ENCODE measurements at places on chromosomes 7 and 10. TPM values are rescaled to one million over a fixed set of nuclear protein-coding genes. Genes with fewer than 3 reads are reported as not detected.
A peak's percentile ranks its signal among the peaks of the same experiment; 100 is the strongest.

GRCh38 chr10:44723082-44723481 lies 188.1 kb upstream of the TMEM72 start:
- no peak for DNase-seq

DNA sequence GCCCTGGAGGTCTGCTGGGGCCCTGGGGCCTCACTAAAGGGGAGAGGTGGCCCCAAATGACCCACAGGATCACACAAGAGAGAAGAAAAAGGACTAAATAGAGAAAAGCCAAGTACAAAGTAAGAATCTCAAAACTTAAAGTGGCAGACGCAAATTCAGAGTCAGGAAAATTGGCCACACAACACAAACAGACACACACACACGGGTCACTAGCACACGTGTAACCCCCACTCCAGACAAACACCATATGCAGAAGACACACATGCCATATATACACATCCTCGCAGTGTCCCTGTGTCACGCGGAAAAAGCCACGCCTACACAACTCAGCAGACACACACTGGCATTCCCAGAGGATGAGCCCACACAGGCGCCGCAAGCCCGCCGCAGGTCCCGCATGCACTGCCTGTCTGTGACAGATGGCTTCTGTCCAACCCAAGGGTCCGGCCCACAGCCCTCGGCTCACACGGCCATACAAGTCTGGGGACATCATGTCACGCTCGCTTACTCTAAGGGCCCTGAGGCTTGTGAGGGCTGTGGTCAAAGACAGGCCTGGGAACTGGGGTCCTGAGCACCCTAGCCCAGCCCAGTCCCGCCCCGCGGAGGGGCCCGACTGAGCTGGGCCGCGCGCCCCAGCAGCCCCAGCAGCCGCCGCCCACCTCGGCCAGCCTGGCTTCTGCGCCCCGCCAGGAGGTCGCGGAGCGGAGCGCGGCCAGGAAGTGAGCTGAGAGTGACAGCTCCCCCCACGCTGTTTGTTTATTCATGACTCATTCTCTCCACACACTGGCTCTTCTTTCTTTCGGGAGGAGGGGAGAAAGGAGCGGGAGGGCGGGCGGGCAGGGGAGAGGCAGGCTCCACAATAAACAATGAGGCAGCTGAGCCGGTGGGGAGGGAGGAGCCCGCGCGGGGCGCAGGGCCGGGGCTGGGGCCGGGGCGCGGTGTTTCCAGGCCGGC lies 95.5 kb upstream of the ZMIZ1 start:
- peak; percentile 95 for DNase-seq

DNA sequence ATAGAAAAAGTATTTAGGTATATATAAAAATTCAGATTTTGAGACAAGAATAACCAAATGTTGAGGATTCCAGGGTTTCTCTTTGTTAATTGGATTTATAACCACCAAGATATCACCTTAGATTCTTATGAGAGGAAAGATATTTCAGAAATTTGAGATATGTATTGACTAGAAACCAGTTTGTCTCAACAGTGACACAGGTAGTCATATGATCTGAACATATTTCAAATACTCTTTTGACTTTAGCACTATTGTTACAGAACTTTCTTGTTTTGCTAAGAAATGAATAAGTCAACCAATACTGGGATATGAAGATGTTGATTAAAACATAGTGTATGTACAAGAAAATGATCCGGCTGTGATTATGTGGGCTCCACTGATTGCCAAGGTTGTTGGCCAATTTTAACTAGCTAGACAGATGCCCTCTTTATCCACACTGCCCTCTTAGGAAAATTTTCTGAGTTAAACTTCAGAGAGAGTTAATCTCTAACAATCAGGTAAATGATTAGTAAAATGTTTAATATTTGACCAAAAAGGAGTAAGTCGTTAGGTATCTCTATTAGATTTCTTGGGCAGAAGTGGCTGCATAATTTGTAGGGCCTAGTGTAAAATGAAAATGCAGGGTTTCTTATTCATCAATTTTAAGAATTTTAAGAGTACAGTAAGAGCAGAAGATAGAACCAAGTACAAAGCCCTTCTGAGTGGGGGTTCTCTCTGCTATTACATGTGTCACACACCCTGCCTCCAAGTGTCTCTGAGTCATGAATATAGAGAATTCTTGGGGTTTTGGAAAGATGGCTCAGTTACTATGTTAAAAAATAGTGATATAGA lies 376.0 kb downstream of the TFEC start:
- DNase-seq, result no peak

GRCh38 chr7:128829391-128830166 lies 627 bp upstream of the FLNC start:
- peak; percentile 59 for DNase-seq

- DNase-seq, result no peak
These were observed 886.1 kb downstream of the SORCS1 start for GRCh38 chr10:106278383-106278782.

DNA sequence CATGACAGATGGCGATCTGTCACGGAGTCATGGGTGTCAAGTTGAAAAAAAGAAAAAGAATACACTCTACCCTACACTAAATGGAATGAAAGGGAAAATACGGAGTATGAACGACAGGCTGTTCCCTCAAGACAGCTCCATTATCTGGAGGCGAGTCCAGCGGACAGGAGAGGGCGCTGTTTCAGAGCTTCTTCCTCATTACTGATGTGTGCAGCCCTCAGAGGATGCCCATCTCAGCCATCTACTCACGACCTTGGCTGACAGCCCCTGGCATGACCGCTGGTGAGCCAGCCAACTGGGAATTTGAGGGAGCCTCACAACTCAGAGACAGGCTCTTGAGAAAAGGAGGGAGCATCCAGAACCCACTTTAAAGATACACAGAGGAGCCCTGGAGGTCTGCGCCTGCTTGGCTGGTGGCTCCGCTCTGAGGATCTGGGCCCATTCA lies 49.6 kb upstream of the SMNDC1 start:
- peak; percentile 49 for DNase-seq

GRCh38 chr10:19749185-19749729 lies 67.0 kb upstream of the PLXDC2 start:
- DNase-seq, result no peak

GRCh38 chr10:102406815-102407214 lies 11.3 kb downstream of the NFKB2 start:
- DNase-seq, result no peak

DNA sequence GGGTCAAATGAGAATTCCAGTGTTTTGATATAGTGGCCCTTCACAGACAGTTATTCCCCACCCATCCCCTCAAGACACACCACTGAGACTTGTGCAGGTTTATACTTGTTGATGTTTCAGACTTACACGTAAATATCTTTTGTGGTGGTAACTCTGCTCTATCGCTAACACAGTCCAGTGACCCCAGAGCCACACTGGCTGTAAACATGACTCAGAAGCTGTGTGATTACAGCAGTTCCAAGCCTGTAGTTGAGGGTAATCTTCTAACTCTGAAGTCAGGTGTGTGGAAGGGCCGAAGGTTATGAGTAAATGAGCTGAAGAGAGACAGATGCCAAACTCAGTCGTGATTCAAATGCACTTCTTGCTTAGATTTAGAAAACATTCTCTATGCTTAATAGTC lies 19.4 kb downstream of the NOBOX start:
- DNase-seq, result no peak

GRCh38 chr10:111410740-111411139 lies 333.9 kb downstream of the ADRA2A start:
- DNase-seq, result no peak

Gene CHAT
- not detected for total RNA-seq

Gene CRYGN
- total RNA-seq, result not detected

Gene RNF32
- total RNA-seq, result 3.9 TPM

Gene AKR1C4
- total RNA-seq, result not detected

Gene NME8
- total RNA-seq, result not detected

Gene LIPJ
- total RNA-seq, result not detected

Gene ZNF117
- 8.5 TPM for total RNA-seq

Gene CYP3A7
- total RNA-seq, result not detected
